NCI-H748 treated with DMSO at 0.1 percent for 48 hours (cell line): ENCODE measurements at places on chromosomes 16 and 17.

- DNase-seq = no peak
Measured at GRCh38 chr16:4682616-4683254, 10.6 kb upstream of the NUDT16L1 start.

- no peak for DNase-seq
Measured at GRCh38 chr16:61940611-61941010, 95.6 kb downstream of the CDH8 start.

- no peak for DNase-seq
Measured at GRCh38 chr16:2252806-2253148, 1.4 kb upstream of the ECI1 start.

GRCh38 chr17:59561042-59561441 is 4.4 kb upstream of the DHX40 start:
- no peak for DNase-seq

DNA sequence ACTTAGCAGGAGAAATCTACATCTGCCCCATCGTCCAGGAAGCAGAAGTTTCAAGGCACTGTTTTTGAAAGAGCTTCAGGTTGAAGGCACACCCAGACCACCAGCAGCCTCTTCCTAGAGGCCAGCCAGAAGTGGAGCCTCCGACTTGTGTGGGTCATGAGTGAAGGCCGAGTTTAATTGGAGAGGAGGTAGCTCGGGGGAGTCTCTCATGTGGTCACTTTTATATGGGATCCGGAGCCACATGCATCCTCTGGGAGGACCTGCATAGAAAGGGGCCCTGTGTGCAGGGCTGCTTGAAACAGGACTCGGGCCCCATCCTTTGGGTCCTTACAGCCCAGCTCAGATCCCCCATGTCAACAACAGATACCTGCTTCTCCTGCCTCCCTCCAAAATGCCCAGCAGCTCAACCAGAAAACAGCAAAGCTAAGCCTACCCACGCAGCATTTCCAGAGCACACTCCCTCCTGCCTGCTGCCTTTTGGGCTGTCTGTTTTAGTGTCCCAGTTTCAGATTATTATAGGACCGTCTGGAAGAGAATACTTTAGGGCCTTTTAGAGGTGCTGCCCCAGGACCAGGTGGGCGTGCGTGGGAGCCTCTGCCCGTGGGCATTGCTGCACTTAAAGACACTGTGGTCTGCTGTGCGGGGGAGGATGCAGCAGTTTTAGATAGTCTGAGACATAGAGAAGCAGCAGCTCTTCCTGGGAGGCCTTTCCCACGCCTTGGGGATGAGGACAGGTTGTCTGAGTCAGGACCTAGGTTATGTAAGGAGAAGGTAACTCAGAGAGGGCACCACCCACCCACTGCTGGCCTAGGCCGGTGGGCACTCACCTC is 29.5 kb downstream of the MPRIP start:
- no peak for DNase-seq
